Caco-2 (cell line): ENCODE measurements at places on chromosomes 1 and 21. TPM values are rescaled to one million over a fixed set of nuclear protein-coding genes. Genes with fewer than 3 reads are reported as not detected.

Gene DENND4B
- 78.2 and 79.0 TPM in 2 replicates for total RNA-seq

Gene SPATC1L
- 3.1 and 4.6 TPM in 2 replicates for total RNA-seq

Gene OR2T5
- total RNA-seq: not detected in 2 replicates

Gene ERG
- not detected in 2 replicates for total RNA-seq

Gene FCRL1
- total RNA-seq: not detected in 2 replicates

Gene CDA
- 0.95 TPM in 1 of 2 replicates, not detected in the other for total RNA-seq

Gene PRAMEF9
- not detected in 2 replicates for total RNA-seq

Gene ANXA9
- total RNA-seq: 30.0 and 42.5 TPM in 2 replicates

Gene ZBTB8B
- total RNA-seq: not detected in 2 replicates

Gene CLDN8
- not detected in 2 replicates for total RNA-seq

Gene MTARC1
- 88.7 and 93.0 TPM in 2 replicates for total RNA-seq

Gene RHD
- not detected in 2 replicates for total RNA-seq

Gene XPR1
- total RNA-seq: 34.4 and 37.1 TPM in 2 replicates

Gene NBPF15
- 34.7 and 35.0 TPM in 2 replicates for total RNA-seq

Gene NBPF20
- 5.2 and 6.3 TPM in 2 replicates for total RNA-seq

Gene CLDN14
- total RNA-seq: not detected in 2 replicates
